ENCODE measurements at places on chromosomes 3 and 15.

- DNase-seq = no peak
Measured at GRCh38 chr3:50269977-50270413, 1.0 kb downstream of the SEMA3B start.

DNA sequence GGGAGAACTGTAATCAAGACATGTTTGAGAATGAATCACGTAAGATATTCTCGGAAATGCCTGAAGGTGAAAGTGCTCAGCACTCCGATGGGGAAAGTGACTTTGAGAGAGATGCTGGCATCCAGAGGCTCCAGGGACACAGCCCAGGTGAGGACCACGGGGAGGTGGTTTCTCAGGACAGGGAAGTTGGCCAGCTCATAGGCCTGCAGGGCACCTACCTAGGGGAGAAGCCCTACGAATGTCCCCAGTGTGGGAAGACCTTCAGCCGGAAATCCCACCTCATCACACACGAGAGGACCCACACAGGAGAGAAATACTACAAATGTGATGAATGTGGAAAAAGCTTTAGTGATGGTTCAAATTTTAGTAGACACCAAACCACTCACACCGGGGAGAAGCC lies 19.8 kb downstream of the ZSCAN2 start:
- DNase-seq = no peak

GRCh38 chr3:47791193-47791855 lies 9.6 kb upstream of the SMARCC1 start:
- DNase-seq = no peak

- no peak for DNase-seq
Measured at GRCh38 chr3:177827511-177828207, 630.4 kb upstream of the TBL1XR1 start.

GRCh38 chr15:61684749-61685467 lies 375.3 kb downstream of the VPS13C start:
- DNase-seq = no peak

DNA sequence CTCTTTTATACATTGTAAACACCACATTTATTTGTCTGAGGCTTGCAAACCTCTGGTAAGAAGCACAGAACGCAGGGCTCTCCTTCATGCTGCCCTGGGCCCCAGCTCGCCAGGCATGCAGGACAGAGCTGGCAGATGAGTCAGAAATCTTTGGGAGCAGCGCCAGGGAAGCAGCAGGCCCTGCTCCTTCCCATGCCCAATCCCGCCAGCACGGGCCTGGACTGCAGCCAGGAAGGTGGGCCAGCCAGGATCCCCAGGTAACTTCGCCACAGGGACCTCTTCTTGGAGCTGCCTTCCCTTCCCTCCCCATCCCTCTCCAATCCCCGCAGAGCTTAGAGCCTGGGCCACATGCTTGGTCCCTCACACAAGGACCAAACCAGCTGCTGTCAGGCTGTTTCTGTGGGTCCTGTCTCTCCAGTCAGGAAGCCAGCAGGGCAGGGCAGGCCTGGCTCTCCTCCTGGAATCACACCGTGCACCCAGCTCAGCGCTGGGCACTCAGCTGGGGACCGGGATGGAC lies 8.8 kb downstream of the STOML1 start:
- no peak for DNase-seq

DNA sequence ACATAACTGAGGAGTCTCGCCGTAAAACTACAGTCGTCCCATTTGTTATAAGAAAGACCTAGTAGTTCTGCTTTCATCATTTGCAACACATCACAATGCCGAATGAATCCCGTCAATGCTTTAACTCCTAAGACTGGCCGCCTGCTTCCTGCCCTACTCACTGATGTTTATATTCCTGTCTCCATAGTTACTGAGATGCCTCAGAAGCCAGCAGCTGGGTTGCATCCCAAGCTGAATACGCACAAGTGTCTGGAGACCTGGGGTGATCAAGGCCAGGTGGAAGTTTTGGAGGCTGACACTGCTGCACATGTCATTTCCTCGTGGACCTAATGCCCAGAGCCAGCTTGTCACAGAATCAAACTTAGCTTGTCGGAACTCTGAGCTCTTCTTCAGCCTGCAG lies 95.2 kb upstream of the UBE2E1 start:
- DNase-seq = no peak

DNA sequence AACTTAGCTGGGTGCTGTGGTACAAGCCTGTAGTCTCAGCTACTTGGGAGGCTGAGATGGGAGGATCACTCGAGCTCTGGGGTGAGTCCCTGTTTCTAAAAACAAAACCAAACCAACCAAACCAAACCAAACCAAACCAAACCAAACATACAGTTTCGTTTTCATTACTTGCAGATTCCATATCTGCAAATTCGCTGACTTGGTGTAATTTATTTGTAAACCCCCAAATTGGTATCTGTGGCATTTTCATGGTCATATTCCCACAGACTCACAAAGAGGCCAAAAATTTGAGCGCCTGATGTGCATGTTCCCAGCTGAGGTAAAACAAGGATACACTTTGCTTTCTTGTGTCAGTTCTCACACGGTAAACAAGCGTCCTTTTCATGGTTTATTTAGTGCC lies 1138.3 kb downstream of the ROBO1 start:
- DNase-seq = no peak

DNA sequence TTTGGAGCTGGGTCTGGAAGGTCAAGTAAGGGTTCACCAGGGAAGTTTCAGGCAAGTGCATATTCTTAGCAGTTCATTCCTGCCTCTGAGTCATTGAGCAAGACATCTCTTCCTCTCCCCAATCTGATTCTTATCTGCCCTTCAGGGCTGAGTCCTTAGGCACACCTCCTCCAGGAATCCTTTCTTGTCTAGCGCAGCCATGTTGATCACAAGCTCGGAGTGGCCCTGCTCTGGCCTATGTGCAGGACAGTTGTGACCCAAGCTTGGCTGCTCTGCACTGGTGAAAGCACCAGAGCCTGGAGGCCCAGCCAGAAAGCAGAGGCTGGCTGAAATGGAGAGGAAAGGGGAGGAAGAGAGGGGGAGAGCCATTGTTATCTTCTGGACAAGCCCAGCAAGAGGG lies 30.9 kb upstream of the MRPS22 start:
- DNase-seq = no peak

GRCh38 chr15:32844118-32844711 lies 126.4 kb downstream of the GREM1 start:
- DNase-seq = no peak

- DNase-seq = no peak
Measured at GRCh38 chr3:166510382-166510781, 673.2 kb upstream of the BCHE start.

GRCh38 chr15:48002767-48003166 lies 118.0 kb upstream of the SLC24A5 start:
- no peak for DNase-seq

- DNase-seq = no peak
Measured at GRCh38 chr3:183906234-183906921, 21.7 kb upstream of the PARL start.

GRCh38 chr15:62994975-62995681 lies 47.4 kb upstream of the TPM1 start:
- no peak for DNase-seq

DNA sequence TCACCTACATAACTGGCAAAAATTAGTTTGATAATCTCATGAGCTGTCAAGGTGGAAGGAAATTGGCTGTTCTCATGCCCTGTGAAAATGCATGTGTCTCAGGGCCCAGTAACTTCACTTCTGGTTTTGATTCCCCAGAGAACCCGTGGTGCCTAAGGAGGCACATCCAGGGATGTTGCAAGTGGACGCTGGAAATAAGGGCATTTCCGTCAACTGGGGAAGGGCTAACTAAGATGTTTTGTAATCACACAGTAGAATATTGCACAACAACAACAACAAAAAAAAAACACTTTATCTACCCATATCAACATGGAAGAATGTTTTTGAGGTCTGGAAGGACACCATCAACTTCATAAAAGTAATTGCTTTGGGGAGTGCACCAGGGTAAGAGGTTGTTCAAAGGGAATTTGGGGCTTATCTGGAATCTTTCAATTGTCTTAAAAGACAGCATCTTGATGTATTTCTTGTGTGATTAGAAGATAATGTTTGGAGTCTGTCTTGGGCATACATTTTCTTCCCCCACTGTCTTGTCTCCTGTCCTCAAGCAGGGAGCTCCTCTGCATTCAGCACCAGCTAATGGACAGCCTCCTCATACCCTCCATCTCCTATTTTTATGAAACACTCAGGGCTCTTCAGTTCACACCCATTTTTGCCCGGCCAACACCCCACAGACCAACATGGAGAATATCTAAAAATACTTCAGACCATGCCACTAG lies 37.2 kb upstream of the PRR20G start:
- DNase-seq = no peak

- no peak for DNase-seq
Measured at GRCh38 chr3:170419557-170420087, 954 bp downstream of the CLDN11 start.

DNA sequence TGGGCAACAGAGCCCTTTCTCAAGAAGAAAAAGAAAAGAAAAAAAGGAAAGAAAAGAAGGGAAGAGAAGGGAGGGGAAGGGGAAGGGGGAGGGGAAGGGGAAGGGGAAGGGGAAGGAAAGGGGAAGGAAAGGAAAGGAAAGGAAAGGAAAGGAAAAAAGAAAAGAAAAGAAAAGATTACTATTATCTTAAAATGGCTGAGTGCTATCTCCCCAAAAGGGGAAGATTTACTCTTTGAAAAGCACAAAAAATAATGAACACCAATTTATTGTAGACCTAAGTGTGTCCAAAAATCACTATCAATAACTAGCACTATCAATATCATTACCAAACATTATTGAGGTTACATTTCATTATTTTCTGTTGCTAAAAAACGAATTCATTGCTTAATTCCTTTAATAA lies 89.0 kb downstream of the ATP1B3 start:
- no peak for DNase-seq

GRCh38 chr3:12506201-12506709 lies 22.0 kb downstream of the TSEN2 start:
- no peak for DNase-seq

DNA sequence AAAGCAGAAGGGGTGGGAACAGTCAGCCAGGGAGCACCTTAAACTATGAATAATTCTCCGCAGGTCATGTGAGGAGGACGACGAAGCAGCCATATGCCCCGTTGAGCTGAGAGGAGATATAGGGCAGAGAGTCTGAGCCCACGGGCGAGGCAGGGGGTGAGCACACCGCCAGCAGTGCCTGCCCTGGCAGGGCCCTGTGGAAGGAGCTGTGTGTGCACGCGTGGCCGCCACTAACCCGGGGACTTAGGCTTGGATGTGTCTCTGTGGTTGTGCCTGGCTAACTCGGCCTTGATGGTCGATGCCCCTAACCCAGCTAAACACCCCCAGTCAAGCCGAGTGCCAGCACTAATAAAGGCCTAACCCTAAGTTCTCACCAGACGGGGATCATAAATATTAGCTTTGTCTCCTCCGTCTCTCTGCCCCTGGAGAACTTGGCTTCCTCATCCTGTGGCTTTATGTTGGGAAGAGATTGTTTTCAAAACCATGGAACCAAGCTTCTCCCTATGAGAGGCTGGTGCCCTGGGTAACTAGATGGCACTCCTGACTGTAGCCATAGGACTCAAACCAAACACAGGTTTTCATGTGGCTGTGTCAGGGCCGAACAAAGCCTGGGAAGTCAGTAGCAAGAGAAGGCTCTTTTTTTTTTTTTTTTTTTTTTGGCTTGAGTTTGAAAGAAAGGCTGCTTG lies 45.4 kb downstream of the CCK start:
- no peak for DNase-seq

DNA sequence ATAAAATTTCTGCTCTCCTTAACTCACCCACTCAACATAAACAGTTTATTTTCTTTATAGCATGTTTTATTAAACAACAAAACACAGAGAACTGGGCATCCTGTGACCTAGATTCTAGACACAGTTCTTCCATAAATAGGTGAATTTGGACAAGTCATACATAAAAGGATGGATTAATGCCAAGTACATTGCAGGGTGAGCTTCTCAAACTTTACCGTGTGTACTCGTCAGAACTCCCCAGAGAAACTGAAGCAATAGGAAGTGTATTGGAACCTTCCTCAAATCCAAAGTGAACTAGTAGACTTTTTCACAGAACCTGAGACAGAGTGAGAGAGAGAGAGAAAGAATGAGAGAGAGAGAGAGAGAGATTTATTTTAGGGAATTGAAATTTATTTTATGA lies 139.7 kb downstream of the CD47 start:
- DNase-seq = no peak

GRCh38 chr15:93300796-93301195 lies 211.8 kb upstream of the RGMA start:
- DNase-seq = no peak
